EH (cell line): ENCODE measurements at places on chromosomes 2 and 18.

DNA sequence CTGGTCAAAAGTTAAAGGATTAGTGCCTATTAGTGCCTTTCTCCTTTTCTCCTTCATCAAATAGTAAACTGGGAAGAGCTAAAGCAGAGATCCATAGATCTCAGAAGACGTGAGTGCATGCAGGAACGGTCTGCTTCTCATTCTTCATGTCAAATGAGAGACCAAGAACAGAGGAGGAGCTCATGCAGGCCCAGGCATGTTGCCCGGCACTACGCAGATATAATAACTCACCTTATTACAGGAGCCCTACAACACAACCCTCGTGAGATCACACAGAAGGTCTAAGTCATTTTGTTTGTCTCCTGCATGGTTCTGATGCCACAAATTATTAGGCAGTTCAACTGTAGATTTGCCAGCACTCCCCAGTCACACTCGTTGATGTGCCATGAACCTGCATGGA lies 71.8 kb downstream of the CMPK2 start:
- no peak for DNase-seq

GRCh38 chr2:195531754-195532153 lies 125.3 kb upstream of the SLC39A10 start:
- DNase-seq: no peak

- DNase-seq: no peak
These were observed 197.3 kb downstream of the PTPRM start for GRCh38 chr18:7764405-7764804.

DNA sequence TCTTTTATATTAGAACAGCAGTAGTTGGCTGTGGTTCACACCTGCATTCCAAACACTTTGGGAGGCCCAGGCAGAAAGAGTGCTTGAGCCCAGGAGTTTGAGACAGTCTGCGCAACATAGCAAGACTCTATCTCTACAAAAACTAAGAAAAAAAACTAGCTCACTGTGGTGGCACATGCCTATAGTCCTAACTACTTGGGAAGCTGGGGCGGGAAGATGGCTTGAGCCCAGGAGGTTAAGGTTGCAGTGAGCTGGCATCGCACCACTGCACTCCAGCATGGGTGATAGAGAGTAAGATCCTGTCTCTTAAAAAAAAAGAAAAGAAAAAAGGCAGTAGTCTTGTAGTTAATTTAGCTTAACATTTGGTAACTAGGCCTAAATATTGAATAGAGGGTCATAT lies 136.6 kb downstream of the AGPS start:
- DNase-seq: no peak

GRCh38 chr2:240615820-240616547 lies 9.3 kb upstream of the GPR35 start:
- no peak for DNase-seq
